ENCODE measurements at places on chromosomes 13 and 19. TPM values are rescaled to one million over a fixed set of nuclear protein-coding genes. Genes with fewer than 3 reads are reported as not detected.

Gene ZNF563
- total RNA-seq = not detected

DNA sequence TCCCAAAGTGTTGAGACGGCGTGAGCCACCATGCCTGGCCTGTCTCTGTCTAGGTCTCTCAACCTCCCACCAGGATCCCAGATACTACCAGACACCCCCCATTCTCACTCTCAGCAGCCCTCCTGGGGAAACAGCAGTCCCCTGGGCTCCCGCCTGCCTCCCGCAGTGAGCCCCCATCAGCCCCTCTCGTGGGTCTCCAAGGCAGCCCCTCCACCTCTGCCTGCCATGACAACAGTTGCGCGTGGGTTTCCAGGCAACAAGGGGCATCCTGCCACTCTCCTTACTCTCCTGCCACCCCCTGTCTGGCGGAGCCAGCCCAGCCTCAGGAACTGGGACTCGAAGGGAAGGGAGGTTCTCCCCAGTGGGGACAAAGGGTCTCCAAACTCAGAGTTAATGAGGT is 5.2 kb downstream of the LRRC4B start:
- DNase-seq = no peak

- peak; percentile 92 for DNase-seq
These were observed 152.4 kb downstream of the LMO7 start for GRCh38 chr13:75788481-75788981.

GRCh38 chr13:106484084-106484483 is 51.4 kb downstream of the EFNB2 start:
- no peak for DNase-seq

- no peak for DNase-seq
These were observed 111.5 kb upstream of the DIAPH3 start for GRCh38 chr13:60275208-60275607.

- DNase-seq = no peak
These were observed 832.3 kb upstream of the SLC10A2 start for GRCh38 chr13:103898481-103898880.

Measured in astrocyte (in vitro differentiated cells and primary cell).